Retinal pigment epithelial cell (primary cell): ENCODE measurements at places on chromosomes 13 and 19.

DNA sequence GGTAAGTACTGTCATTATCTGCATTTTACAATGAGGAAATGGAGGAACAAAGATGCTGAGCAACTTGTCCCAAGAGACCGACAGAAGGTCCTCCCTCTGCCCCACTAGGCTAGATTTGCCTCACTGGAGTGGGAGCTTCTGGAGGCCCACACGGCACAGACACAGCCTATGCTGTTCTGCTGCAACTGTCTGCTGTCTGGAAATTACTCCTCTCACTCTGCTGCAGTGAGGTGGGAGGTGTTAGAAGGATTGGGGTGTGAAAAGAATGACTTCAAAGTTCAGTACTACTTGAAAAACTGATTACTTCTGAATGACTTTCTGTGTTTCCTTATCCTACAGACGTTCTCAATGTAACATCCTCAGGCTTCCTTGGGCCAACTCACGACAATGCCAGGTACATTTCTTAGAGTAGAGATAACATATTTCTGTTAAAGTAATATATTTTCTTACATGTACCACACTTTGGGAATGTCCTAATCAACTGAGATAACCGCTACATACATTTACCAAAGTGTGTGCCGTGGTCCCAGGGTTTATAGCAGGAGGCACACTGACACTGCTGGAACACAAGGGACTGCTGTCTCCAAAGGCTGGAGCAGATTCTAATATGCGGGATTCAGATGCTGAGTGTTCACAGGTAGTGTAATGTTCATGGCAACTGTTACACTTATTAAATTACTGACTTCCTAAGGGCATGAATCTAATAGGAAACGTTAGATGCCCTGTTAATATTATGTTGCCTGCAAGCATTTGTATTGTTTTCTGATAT lies 53.5 kb upstream of the WASF3 start:
- DNase-seq, result no peak

DNA sequence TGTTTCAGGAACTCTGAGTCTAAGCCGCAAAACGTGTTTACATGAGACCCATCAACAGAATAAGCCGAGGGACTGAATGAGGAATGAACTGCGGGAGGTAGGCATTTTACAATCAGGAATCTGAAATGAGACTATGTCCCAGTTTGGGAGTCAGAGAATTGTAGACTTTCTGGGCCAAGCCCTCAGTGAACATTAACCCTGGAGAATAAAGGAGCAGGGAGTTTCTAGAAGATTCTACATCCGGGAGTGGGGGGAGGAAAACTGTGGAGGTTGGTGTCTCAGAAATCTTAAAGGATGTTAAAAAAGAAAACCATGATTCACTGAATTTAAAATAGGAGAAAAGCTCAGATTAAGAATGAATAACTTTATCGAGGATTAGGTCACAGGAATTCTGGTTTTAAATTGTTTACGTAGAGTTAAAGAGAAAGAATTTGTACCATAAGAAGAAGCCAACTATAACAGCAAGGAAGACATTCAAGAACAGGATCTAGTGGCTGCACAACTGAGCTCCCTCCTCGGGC lies 18.5 kb downstream of the RFX2 start:
- DNase-seq, result no peak

DNA sequence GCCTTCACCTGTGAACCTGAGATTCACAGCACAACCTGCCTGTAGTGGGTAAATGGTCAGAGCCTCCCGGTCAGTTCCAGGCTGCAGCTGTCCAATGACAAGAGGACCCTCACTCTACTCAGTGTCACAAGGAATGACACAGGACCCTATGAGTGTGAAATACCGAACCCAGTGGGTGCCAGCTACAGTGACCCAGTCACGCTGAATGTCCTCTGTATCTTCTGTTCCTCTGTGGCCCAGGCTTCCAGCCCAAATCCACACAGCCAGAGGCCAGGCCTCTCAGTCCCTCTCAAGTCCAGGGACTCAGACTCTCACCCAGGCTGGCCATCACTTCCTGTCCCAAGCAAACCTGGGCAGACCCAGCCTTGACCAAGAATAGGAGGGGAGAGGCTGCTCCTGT lies 10.8 kb downstream of the CEACAM3 start:
- no peak for DNase-seq

DNA sequence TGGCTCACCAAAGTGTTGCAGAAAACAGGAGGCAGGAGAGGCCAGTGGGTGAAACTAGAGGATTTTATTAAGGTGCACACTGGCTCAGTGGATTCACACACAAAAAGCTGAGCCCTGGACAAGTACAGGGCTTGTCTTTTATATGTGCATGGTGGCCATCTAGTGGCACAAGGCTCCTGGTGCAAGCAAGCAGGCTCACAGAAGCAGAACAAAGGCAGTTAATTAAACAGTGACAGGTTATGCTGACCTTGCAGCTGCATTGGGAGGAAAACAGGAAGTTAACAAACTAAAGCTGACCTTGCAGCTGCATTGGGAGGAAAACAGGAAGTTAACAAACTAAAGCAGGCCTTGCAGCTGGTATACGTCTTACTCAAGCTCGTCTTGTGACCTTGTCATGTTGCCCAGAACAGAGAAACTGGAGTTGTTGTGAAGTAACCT lies 65.3 kb upstream of the ZNF681 start:
- no peak for DNase-seq

DNA sequence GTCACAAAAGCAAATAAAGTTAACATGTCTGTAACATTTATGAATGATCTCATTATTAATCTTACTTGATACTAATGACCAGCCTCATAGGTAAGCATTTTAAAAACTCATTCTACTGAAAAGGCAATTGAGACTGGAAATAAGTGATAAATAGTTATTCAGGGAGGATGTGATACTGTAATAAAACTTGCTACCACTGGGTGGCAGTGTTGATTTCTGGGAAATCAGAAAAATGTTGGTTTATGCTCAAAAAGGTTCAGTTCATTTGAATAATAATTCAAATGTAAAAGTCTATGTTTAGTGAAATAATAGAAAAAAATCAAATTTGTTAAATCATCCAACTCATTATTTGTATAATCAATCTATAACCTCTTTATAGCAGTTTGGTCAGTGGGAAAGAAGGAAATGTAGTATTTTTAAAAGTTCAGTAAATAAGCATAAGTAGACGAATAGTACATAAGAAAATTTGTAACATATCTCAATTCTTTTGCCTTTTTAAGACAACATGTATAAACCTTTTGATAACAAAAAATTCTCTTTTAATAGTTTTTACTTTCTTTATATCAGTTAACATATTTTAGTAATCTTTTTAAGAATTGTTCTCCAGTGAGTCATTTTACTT lies 9.6 kb downstream of the ABHD13 start:
- no peak for DNase-seq

GRCh38 chr13:89982407-89983095 lies 1364.9 kb upstream of the MIR17HG start:
- DNase-seq, result peak; percentile 33

- DNase-seq, result no peak
These were observed 9.6 kb upstream of the KLF16 start for GRCh38 chr19:1872807-1873523.

GRCh38 chr19:31910224-31910623 lies 435.2 kb upstream of the ZNF507 start:
- no peak for DNase-seq

GRCh38 chr13:36673838-36674326 lies at the start of gene SERTM1:
Gene SERTM1 (plus strand): TSS chr13:36674020. CDS start chr13:36695079, 21,059 bp downstream.
- peak; percentile 16 for DNase-seq
